Fibroblast of pulmonary artery (primary cell): ENCODE measurements at places on chromosomes 6 and 20.

DNA sequence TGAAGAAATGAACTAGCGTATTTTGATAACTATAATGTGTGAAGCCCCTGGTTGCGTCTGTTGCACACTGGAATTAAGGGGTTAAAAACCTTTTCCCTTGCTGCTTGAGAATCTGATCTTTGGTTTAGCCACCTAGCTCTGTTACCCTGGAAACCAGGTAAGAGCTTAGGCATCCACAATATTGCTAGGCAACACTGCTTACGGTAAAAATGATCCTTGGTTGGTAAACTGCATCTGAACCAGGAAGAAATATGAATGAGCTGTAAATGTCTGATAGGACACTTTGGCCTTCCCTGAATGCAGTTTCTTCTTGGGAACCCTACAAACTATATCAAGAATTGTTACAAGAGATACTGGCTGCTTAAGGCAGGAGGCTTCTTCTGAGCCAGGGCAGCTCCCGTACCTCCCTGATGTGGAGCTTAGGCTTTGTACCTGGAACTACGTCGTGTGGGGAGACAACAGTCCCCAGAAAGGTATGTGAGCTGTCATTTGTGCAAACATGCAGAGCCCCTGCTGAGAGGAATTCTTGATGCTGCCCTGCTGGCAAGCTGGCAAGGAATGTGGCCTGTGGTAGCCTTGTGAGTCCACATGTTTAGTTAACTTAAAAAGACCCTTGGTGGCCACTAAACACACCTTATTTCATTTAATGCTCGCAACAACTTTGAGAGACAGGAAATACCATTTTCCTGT is 18.4 kb downstream of the UBE3D start:
- DNase-seq: no peak

DNA sequence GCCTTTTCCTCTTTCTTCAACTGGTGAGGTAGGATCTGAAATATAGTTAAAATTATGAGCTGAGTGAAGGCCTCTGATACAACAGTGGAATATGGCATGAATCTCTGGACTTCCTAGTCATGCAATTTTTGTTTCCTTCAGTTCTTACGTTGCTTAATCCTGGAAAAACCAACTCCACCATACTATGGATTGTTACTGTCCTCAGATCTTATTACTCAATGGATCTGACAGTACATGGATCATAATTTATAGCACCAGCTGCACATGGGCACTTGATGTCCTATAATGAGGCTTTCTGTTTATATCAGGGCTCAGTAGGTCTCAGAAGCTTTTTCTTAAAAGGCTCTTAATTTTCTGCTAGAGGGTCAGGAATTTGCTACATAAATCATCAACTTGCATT is 1341.0 kb upstream of the EYS start:
- DNase-seq: peak; percentile 1

- DNase-seq: no peak
Observed at GRCh38 chr6:162408826-162409535, 318.6 kb downstream of the PRKN start.

- DNase-seq: peak; percentile 83
Observed at GRCh38 chr6:34709386-34709785, 12.8 kb upstream of the ILRUN start.

DNA sequence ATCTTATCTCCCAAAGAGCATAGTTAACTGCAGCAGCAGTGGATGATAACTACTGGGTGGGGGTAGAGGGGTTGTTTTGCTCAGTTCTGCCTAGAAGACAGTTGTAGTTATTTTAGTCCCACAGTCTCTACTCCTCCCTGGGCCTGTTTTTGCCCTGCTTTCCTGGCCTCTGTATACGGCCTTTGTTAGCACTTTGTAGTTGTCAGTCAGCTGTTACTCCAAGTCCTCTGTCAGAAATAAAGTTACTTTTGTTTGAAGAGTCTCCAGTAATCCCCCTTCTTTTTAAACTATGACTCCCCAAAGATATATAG is 113.9 kb downstream of the SLC16A10 start:
- DNase-seq: no peak

DNA sequence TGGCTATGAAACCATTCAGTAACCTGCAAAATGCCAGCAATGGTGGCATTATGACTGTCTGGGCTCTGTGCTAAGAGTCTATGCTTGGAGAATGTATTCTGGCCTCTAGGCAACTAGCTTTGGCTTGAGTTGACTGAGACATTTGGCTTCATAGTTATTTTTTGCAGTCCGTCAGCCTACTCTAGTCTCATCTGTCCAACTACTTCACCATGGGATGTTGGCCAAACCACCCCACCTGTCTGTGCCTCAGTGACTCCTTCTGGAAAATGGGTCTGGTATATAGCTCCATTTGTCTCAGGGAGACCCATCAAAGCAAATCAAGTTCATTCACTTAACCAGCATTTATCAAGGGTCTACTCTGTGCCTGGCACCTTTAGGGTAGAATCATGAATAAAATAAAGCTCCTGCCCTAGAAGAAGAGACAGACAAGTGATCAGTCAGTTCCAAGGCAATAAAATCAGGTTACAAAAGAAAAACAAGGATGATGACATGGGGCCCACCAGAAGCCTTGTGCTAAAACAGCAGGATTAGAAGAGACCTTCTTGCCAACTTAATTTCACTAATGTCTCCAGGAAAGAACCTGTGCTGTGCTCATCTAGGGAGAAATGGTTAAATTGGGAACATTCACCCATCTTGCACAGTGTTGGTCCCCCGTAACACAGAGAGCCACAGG is 102.4 kb upstream of the ARMC2 start:
- DNase-seq: no peak

- DNase-seq: no peak
Observed at GRCh38 chr6:31768363-31769257, 6.2 kb downstream of the SAPCD1 start.

- peak; percentile 80 for DNase-seq
Observed at GRCh38 chr6:136846046-136846445, 23.7 kb downstream of the PEX7 start.

- no peak for DNase-seq
Observed at GRCh38 chr6:134429861-134430380, 112.0 kb upstream of the SGK1 start.

DNA sequence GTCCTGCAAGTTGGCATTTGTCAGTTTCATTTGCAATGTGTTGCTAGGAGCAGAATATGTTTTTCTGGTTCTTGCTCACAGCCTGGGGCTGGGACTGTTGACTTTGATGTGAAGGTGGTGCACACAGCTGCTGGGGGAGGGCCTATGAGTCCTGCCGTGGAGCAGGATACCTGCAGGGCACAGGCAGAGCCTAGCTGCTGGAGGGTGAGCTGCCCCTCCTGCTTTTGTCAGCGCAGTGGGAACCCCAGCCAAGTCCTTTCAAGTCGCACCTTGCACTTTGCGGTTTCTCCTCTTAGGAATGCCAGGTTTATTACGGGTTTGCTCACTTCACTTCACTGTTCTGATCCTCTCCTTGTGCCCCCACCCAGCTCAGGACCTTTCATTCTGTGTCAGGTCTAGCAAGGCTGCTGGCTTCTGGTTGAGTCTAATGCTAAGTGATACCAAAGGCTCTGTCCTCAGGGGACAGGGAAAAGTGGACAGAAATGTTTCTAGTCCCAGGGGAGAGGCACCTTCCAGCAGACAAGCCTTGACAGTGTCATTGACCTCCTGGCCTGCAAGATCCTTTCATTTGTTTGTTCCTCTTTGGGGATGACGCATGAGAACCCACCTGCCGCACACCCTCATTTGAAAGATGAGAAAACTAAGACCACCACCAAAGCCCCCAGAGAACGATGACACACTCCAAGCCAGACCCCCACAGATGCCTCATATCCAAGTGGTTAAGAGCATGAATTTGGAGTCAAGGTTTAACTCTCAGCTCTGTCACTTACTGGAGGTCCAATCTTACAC is 2.7 kb upstream of the SPO11 start:
- no peak for DNase-seq

- DNase-seq: no peak
Observed at GRCh38 chr20:32162351-32162750, 45.2 kb downstream of the PLAGL2 start.

- DNase-seq: no peak
Observed at GRCh38 chr20:13295637-13296036, 74.6 kb downstream of the ISM1 start.

GRCh38 chr6:147530132-147531060 is 21.9 kb downstream of the SAMD5 start:
- no peak for DNase-seq

GRCh38 chr20:24657878-24658620 is 188.6 kb downstream of the SYNDIG1 start:
- DNase-seq: no peak

- peak; percentile 59 for DNase-seq
Observed at GRCh38 chr6:85468326-85468725, 18.4 kb downstream of the NT5E start.

GRCh38 chr6:2237001-2237400 is 8.4 kb downstream of the GMDS start:
- DNase-seq: peak; percentile 90

DNA sequence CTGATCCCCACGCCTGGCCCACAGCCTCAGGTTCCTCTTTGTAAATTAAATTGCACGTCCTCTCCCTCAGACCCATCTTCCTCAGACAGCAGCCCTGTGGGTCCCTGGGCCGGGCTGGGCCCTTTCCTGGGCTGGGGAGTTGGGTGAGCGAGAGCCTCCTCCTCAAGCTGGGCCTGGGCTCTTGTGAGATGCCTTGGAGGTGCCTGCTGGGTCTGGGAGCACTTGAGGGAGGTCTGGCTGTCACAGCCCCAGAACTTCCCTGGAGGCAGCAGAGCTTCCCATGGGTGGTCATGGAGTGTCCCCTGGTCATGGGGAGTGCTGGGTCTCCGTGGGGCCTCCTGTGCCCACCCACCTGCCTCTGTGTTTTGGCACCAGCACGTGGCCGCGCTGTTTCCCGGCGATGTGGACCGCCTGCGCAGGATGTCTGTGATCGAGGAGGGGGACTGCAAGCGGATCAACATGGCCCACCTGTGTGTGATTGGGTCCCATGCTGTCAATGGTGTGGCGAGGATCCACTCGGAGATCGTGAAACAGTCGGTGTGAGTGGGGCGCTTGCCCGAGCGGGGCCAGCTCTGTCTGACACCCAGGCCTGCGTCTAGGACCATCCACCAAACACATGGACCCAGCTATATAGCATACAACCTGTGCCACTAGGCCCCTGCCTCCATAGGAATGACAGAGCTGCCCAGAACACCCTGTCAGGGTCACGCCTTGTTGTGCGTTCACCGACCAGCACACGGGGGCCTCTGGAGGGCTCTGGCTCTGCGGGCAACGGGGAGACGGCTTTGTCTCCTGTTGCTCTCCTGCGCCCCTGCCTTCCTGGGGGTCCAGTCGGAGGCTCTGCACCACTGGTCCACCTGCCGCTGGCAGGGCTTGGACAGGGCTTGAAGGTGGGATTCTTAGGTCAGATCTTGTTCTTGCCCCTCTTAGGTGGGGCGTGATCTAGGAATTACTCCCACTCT is 33.0 kb downstream of the PYGB start:
- no peak for DNase-seq

- DNase-seq: peak; percentile 88
Observed at GRCh38 chr6:53432318-53433161, 83.8 kb upstream of the ELOVL5 start.

DNA sequence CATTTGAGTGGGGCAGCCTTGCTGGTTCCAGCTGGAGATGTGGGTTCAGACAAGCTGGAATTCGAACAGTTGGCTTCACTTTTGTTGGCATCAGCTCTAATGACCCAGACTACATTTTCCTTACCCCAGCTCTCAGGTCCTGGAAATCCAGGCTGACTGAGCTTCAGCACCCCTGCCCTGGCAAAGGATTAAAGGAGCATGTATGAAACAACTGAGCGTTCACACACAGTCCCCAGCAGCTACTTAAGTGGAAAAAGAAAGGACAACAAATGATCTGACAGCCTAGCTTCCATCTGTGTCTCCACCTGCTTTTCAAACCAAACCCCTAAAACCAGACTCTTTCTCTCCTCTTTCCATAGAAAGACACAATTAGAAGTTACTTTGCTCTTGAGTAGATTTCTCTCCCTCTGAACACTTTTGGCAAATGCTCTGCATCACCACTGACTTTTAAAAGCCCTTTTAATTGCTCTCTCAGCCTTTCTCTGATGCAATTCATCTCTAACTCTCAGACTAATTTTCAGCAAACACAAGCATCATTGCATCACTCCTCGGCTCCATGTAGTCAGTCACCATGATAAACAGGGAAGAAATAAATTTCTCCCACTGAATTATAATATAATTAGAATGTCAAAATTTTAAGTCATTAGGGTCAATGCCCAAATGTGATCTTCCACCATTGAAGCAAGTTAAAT is 28.1 kb downstream of the ROS1 start:
- DNase-seq: peak; percentile 3

- peak; percentile 48 for DNase-seq
Observed at GRCh38 chr6:44969446-44970185, 358.5 kb upstream of the RUNX2 start.

GRCh38 chr6:151111670-151112069 is 128.1 kb upstream of the AKAP12 start:
- no peak for DNase-seq

GRCh38 chr6:166955121-166955864 is 1.1 kb downstream of the RNASET2 start:
- DNase-seq: no peak

DNA sequence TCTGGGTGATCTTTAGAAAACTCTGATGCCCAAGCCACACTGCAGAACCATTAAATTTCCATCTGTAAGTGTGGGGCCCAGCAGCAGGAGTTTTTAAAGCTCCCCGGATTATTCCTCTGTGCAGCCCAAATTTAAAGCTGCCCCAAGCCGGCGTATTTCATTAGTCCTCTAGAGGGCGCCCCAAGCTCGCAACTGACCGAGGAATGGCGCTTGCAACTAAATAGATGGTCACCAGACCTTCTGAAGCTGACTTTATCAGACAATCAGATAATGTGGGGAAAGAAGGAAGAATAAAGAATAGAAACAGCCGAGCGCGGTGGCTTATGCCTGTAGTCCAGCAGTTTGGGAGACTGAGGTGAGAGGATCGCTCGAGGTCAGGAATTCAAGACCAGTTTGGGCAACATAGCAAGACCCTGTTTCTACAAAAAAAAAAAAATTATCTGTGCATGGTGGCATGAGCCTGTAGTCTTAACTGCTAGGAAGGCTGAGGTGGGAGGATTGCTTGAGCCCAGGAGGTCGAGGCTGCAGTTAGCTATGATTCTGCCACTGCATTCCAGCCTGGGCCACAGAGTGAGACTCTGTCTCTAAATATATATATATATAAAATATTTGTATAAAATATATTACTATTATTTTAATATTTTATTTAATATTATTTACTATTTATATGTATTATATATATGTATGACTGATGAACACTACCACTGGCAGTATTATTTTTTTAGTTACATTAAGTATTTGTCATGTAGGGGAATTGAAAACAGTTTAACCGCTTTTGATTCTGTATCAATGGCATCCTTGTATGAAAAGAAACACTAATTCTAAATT is 56.0 kb downstream of the OTOR start:
- DNase-seq: peak; percentile 53
